ENCODE measurements at places on chromosomes 12 and 14.
A peak's percentile ranks its signal among the peaks of the same experiment; 100 is the strongest.

DNA sequence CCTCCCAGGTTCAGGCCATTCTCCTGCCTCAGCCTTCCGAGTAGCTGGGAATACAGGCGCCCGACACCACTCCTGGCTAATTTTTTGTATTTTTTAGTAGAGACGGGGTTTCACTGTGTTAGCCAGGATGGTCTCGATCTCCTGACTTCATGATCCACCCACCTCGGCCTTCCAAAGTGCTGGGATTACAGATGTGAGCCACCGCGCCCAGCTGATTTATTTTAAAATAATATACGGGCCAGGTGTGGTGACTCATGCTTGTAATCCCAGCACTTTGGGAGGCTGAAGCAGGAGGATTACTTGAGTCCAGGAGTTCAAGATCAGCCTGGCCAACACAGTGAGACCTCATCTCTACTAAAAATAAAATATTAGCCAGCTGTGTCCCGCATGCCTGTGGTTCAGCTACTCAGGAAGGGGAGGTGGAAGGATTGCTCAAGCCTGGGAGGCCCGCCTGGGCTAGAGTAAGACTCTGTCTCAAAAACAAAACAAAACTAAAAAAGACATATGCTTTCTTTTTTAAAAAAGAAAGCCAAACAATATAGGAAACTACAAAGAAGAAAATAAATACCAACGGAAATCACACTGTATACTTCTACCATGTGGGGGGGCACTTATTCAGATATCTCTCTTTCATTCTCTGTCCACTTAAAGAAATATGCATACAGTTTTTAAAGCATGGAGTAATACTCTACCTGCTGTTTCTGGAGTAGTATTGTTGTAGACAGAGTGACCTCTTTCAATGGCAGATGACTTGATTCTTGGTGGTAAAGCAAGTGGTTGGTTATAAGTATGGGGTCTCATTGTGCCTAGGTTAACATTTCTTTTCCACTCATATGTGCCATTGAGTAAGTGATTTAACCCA, 930 bp upstream of the MIA2 start:
- DNase-seq = peak; percentile 59

DNA sequence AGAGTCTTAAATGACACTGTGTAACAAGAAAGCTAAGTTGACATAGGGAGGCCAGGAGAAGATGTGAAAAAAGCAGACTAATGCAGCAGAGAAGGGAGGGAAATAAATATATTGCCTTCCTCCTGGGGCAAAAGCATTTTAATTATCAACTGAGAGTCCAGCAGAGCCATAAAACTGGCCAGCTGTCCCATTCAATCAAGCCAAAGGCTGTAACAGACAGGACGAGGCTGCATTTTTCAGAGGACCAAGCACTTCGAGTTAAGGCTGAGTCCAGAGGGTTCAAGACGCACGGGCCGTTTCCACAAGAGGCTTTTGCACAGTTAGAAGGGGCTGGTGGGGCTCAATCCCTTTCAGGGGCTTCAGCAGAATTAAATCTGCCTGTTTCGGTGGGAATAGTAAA, 20.4 kb downstream of the MAP3K9 start:
- no peak for DNase-seq

GRCh38 chr12:49529414-49529813, 9.4 kb upstream of the KCNH3 start:
- DNase-seq = no peak

DNA sequence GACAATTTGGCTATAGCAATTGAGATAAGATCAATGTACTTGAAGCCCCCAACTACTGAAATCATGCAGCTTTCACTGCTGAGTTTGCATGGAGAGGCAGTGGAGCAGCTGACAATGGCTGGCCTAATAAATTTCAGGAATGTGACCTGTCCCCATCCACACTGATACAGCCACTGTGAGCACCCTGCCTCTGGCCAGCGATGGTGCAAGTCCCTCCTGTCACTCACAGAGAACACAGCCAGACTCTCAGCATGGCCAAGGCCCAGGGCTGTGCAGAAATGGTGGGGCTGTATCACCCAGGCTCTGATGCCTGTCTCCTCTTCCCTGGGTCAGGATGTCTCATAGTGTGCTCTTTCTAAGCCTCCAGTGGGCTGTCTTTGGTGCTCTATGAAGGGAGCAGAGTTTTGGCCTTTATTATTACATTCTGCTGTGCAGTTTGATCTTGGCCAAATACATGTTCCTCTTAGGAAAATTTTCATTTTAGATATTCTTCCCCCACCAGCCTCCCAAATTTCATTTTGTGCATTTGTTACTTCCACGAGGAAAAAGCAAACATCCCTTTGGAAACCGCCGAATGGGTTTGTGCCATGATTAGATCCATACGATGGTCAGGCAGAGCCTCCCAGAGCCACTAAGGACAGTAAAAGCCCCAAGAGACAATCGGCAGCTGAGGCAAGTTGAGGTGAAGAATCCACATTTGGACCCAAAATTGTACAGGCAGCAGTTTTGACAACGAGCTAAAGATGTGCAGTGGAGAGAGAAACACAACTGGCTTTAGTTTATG, 85.1 kb upstream of the WSCD2 start:
- DNase-seq = no peak

DNA sequence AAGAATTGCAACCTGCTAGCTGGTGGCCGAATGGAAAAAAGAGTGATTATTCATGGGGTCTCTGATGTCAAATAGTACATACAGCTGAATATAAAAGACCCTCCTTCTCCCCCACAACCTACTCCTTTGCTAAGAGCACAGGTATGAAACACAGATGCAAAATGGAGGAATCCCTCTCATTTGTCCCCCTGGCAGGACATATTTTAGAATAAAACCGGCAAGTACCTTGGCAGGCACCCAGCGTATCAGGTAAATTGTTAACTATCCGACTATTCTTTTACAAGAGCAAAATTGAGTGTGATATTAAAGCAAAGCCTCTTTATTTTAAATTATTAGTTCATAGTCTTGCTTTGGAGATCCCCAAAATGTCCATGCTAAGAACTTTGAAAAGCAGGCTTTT, 73.7 kb upstream of the USP44 start:
- DNase-seq = no peak

DNA sequence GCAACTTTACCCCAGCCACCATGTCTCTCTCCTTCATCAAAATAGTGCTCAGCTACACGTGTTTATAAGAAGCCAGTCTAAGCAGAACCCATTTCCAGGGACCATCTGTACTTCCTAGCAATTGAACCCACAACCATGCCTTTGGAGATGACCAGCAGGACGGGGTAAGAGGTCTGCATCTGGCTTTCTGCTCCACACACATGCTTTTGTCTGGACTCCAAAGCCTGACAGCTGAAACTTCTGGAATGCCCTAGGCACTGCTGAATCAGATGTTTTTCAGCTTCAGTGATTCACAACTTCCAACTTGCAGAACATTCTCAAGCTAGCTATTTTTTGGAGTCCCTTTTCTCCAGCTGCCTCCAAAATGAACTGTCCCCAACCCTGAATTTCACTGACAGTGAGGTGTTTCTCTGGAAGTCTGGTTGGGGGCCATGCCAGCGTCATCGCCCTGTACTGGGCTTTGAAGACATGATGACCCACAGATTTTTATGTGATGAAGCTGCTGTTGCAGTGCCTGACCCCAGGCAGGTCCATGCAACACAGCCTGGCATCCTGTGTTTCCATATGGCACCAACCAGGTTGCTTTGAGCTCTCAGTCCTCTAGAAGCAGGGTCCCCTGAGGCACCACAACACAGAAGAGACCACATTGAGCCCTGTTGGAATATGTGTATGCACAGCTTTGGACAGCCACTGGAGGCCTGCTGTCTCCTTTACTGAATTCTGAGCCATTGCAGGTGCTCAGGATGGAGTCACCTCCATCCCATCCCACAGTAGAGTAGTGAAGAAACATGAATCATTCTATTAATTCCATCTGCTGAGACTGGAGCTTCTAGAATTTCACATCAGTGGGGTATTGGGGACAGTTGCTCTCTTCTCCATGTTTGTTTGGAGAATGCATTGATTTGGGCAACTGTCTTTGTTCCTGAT, 80.2 kb downstream of the NUAK1 start:
- DNase-seq = peak; percentile 76

DNA sequence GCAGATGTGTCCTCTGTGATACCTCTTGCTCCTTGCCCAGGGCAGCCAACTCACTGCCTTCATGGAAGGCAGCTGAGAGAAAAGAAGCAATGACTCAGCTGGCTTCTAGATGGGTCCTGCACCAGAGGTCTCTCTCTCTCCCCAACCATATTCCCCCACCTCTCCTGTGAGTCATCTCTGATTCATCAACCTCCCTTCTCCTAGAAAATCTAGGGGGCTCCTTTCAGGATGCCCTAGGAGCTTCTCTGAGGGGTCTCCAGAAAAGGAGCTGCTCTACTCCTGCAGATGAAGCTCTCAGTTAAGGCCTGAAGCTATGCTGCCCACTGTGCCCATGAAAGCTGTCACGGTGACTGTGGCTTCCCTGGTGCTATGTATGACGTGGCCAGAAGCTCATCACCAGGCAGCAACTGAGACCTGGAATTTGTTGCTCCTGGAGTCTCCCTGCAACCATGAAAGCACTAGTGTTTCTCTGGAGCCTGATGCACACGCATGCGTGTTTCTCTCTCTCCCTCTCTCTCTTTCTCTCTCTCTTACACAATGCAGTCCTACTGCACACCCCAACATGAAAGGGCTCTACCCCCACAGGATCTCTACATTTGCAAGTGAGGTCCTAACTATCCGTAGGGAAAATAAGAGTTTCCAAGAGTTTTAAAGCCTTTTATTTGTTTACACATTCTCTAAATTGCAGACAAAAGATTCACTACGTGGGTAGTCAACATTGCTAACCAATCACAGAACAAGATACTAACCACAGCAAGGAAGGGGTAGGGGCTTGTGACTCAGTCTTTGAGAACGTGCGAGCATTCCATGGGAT, 285.3 kb downstream of the DPF3 start:
- DNase-seq = peak; percentile 97

- DNase-seq = no peak
Measured at GRCh38 chr12:117054279-117054678, 44.9 kb downstream of the TESC start.

DNA sequence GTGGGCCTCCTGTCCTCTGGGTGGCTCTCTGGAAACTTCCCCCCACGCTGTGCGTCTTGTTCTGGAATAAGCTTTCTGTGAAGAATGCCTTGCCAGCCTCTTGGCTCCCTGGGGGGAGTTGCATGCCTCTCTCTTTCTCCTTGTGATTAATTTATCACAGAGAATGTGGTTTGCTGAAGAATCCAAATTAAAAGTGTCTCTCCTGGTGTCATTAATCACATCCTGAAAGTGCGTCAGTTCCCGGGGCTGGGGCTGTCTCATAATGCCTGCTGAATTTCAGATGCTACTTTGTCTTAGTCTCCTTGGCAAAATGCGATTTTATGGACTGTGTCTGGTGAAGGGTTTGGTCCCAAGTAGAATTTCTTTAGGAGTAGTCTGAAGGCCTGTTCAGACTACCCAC, 787.7 kb upstream of the TMEM132C start:
- DNase-seq = peak; percentile 84

DNA sequence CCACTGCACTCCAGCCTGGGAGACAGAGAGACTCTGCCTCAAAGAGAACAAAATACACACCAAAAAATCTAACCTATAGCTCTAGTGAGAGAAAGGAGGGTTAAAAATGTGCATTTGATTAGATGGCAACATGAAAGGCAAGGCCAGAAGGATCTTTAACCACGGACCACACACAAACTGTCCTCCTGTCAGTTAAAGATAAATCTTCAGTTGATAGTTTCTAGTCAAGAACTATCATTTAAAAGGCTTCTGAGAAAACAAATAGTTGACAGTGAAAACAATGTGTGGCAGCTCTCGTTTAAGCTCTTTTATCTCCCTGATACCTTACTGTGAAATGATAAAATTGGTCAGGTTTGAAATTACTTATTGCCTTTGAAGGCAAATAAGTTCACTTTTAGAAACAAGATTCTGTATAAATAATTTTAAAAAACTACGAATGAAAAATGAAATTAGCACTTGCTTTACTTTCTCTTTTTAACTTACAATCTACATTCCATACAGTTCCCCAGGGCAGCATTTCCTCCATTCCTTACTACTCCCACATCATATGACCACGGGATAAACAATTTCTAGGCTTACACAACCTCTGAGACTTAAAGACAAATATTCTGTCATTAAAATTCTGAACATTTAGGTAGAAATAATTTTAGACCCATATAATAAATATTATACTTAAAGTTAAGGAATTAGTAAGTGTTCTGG, 71.4 kb upstream of the GNPNAT1 start:
- peak; percentile 79 for DNase-seq

DNA sequence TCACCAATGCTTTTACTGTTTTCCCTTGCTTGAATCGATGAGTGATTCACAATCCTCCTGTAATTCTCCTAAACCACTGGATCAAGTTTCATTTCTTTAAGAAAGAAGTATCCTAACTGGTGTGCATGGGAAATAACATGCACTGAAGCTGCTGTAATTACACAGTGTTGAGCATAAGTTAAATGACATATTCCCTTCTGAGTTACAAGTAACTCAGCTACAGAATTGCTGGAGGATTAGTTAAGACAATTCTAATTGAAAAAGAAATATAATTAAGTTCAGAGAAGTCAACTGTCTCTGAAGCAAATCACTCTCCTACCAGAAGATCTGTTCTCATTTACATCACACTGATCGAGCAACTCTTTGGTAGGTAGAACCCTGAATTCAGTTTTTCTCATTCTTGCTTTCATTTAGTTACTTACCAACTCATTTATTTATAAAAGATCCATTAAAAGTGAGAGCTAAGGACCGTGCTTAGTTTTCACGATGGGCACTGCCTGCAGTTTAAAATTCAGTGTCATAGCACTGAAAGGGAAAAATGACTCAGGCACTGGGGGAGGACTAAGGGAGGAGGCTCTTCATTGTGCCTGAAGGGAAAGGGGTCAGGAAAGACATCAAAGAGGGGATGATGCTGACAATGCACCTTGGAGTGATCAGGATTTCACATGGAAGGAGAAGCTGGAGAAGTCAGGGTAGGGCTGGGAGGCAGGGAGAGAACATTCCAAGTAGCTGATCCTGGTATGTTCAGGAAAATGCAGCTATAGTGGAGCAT, 327.2 kb downstream of the EMP1 start:
- no peak for DNase-seq

GRCh38 chr12:5335069-5335468, 96.8 kb upstream of the NTF3 start:
- DNase-seq = no peak

- no peak for DNase-seq
Measured at GRCh38 chr14:56488306-56488705, 91.3 kb upstream of the TMEM260 start.

DNA sequence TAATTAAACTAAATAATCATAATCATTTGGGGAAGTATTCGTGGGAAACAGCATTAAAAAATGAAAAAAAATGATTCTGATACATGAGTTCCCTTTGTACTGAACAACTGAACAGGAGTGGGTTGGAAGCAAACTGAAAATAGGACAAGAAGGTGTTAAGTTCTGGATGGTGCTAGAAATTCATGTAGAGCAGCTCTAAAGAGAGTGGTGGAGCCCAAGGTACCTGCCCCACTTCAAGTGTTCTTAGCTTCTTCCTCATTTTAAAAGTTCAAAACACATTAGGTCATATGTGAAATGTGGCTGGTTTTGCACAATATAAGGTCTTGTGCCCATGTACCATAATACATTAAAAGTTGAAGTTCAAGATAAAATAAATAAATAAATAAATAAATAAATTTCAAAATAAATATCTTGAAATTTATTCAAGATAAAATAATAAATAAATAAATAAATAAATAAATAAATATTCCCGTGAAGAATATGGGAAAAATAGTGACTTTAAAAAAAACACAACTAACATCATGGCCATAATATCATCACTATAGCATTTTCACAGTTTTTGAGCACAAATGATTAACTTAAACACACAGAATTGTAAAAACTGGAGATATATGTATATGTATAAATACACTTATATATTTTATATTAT, 191.5 kb upstream of the PRKD1 start:
- no peak for DNase-seq

Measured in astrocyte (in vitro differentiated cells and primary cell).